ENCODE measurements at places on chromosomes 3 and 15. TPM values are rescaled to one million over a fixed set of nuclear protein-coding genes. Genes with fewer than 3 reads are reported as not detected.

Gene CYP1A2
- total RNA-seq, result not detected

Gene CCNB2
- total RNA-seq, result 0.33 TPM

Gene AP4E1
- total RNA-seq, result 7.3 TPM

Gene GREM1
- total RNA-seq, result 30.4 TPM

- no peak for DNase-seq
- H3K4me1 ChIP-seq, result no peaks in the 10 kb centered on the region
- no peaks in the 10 kb centered on the region for H3K27me3 ChIP-seq
- no peak overlapping the region for H3K4me3 ChIP-seq
These were observed 338.3 kb downstream of the NLGN1 start for GRCh38 chr3:173735841-173736240.

GRCh38 chr3:125406070-125406469 is 30.9 kb upstream of the ZNF148 start:
- no peaks in the 10 kb centered on the region for H3K36me3 ChIP-seq
- no peak for DNase-seq
- H3K27ac ChIP-seq, result no peak overlapping the region
- H3K27me3 ChIP-seq, result no peaks in the 10 kb centered on the region
- no peak overlapping the region for H3K4me3 ChIP-seq

- H3K4me1 ChIP-seq, result peaks cover 55% of the 10 kb centered on the region
- peak overlapping the region; percentile 39 for H3K27ac ChIP-seq
- H3K4me3 ChIP-seq, result no peak overlapping the region
- no peaks in the 10 kb centered on the region for H3K27me3 ChIP-seq
- no peaks in the 10 kb centered on the region for H3K36me3 ChIP-seq
- peak; percentile 93 for DNase-seq
These were observed 6.0 kb upstream of the SRP14 start for GRCh38 chr15:40044717-40045571.

- no peak overlapping the region for H3K27ac ChIP-seq
- no peak overlapping the region for H3K4me3 ChIP-seq
- no peaks in the 10 kb centered on the region for H3K4me1 ChIP-seq
- H3K27me3 ChIP-seq, result no peaks in the 10 kb centered on the region
- H3K36me3 ChIP-seq, result peaks cover 21% of the 10 kb centered on the region
These were observed 24.6 kb downstream of the CCDC14 start for GRCh38 chr3:123936400-123936799.

DNA sequence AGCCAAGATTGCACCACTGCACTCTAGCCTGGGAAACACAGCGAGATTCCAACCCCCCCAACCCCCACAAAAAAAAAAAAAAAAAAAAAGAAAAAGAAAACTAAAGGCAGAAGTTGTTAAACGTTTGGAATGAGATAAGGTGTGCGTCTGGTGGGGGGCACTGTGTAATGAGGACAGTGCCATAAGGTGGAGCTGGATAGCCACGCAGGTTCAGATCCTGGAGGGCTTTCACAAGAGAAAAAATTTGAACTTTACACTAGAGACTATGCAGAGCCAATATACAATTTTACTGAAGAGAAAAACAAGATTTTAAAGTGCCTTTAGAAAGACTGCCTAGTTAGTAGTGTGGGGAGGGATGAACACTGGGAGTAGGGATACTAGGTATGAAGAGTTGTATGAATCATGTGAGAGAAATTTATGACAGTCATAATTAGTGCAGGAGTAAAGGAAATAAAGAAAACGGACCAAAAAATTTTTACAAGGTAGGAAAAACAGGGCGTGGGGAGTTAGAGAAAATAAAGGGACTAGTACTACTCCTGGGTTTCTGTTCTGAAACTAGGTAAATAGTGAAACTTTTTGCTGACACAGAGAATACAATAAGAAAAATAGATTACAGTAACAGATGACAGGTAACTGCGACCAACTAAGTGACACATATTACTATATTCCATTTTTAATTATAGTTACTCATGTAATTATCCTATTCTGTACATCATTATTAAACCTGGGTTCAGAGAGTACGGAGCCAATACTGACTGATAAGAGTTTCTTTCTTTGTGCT is 108.1 kb downstream of the PEAK1 start:
- H3K27ac ChIP-seq, result no peak overlapping the region
- no peak for DNase-seq
- H3K4me1 ChIP-seq, result no peaks in the 10 kb centered on the region

- H3K27ac ChIP-seq, result no peak overlapping the region
- no peak for DNase-seq
- H3K27me3 ChIP-seq, result no peaks in the 10 kb centered on the region
These were observed 646.7 kb downstream of the ROBO2 start for GRCh38 chr3:77686560-77686959.

DNA sequence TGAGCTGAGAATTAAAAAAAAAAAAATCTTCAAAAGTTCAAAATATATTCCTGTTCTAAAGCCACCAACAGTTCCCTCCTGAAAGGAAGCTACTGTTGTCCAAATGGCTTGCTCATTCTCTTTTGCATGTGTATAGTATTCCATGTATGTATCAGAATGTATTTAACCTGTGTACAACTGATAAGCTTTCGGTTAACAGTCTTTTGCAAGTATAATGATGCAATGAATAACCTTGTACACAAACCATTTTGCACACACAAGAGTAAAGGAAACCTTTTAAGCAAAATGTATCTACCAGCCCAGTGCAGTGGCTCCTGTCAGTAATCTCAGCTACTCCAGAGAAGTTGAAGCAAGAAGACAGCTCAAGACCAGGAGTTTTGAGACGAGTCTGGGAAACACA is 32.6 kb downstream of the TOPBP1 start:
- no peak for DNase-seq
- H3K27me3 ChIP-seq, result no peaks in the 10 kb centered on the region
- no peaks in the 10 kb centered on the region for H3K4me1 ChIP-seq
- H3K4me3 ChIP-seq, result no peak overlapping the region
- peaks cover 89% of the 10 kb centered on the region for H3K36me3 ChIP-seq

DNA sequence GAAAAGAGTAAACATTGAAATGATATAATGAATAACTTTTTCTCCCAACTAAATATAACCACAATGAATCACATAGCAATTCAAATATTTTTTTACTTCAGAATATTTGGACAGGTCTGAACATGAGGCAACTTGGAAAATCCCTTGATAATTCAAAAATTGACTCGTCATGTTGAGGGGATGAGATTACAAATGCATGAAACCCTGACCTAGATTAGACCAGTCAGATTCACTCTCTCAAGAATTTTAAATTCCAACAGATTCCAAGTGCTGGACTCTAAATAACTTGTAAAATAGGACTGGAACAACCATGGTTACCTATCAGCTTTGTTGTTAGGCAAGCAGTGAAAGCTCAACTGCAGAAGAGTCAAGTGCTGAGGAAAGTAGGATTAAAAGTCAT is 317.5 kb downstream of the GBE1 start:
- H3K36me3 ChIP-seq, result no peaks in the 10 kb centered on the region
- no peaks in the 10 kb centered on the region for H3K27me3 ChIP-seq
- H3K4me3 ChIP-seq, result no peak overlapping the region
- H3K27ac ChIP-seq, result no peak overlapping the region
